A549 treated with Hydrocortisone at 1 μM for 4 hours (cell line): ENCODE measurements at places on chromosomes 5 and 9. TPM values are rescaled to one million over a fixed set of nuclear protein-coding genes. Genes with fewer than 3 reads are reported as not detected.

The PCDHA10 gene
- 0.01 to 0.03 TPM (median 0.02 TPM) in 3 of 5 replicates, not detected in the others for total RNA-seq

The RPP25L gene
- 37.9 to 48.2 TPM (median 46.7 TPM) in 5 replicates for total RNA-seq

The TRIM14 gene
- 10.9 to 15.0 TPM (median 13.8 TPM) in 5 replicates for total RNA-seq

The EGFLAM gene
- total RNA-seq = 0.09 to 0.37 TPM (median 0.32 TPM) in 5 replicates
